H7 (cell line): ENCODE measurements at places on chromosomes 2 and 18. TPM values are rescaled to one million over a fixed set of nuclear protein-coding genes. Genes with fewer than 3 reads are reported as not detected.

GRCh38 chr2:85534099-85534498 lies 4.9 kb upstream of the MAT2A start:
- DNase-seq, result no peak

- DNase-seq, result no peak
Measured at GRCh38 chr18:4060427-4061281, 394.5 kb downstream of the DLGAP1 start.

Gene SP9
- total RNA-seq, result 0.10 and 0.15 TPM in 2 replicates

DNA sequence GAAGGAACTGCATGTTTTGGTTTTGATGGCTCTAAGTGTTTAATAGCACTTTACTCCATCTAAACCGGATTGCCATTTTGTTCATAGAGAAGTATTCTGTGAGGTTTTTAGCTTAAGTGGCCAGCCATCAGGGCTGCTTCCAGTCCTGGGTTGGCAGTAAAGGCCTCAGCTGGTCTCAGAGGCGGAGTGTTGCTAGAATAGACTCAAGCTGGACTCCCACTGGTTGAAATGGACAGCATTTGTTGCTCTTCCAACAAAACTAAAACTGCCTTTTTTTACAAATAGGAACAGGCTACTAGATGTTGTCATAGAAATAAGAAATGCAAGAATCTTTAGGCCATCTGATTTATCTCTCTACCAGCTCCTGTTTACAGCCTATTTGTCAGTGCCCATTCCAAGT lies 126.4 kb downstream of the MAIP1 start:
- DNase-seq, result no peak

GRCh38 chr2:56108806-56109205 lies 75.0 kb upstream of the CCDC85A start:
- peak; percentile 34 for DNase-seq

DNA sequence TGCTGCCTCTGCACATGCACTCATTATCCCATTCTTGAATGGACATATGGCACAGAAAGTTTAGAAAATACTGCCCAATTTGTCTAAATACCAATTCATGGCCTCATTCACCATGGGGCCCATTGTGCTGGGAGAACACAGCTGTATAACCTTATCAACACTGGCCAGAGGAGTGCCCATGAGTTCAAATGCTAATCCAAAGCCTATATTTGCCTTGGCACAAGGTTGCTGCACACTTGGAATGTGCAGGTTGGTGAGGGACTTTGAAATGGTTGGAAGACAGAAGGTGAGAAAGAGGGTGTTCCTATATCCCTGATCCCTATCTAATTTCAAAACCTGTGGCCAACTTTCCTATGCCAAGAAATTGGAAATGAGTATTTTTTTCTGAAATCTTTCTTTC lies 693.9 kb upstream of the ID2 start:
- DNase-seq, result no peak

DNA sequence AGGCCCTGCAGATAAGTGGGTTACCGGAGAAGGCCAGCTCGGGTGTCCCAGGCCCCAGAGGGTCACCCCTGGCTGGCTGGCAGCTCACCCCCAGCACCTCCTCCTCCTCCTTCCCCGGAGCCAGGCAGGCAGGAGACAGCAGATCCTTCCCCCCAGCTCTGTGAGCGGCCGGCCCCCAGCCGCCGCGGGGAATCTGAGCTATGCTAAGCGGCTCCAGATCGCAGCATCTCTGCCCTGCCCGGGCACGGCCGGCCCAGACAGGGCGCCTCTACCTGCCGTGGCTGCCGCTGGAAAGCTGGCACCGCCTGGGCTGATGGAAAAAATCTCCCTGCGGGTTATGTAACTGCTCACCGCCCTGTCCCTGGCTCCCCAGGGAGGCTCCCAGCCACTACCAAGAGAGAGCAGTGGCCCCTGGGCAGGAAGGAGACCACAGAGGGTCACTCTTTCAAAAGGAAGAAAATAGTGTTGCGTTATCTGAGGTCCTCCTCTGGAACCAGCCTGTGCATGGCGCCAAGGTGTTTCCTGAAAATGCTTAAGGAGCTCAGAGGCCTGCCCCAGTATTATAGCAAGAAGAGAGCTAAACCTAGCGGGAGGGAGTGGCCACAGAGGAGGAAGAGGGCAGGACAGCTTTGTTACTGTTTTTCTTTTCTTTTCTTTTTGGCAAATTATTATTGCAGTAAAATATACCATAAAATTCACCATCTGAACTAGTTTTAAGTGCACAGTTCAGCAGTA lies 179.0 kb downstream of the SMAD7 start:
- peak; percentile 77 for DNase-seq

Gene C2orf78
- total RNA-seq, result 0.15 TPM in 1 of 2 replicates, not detected in the other

Gene MC5R
- total RNA-seq, result 0.37 TPM in 1 of 2 replicates, not detected in the other

Gene SCN2A
- under 0.01 TPM in 1 of 2 replicates, not detected in the other for total RNA-seq

- DNase-seq, result no peak
Measured at GRCh38 chr2:51013079-51013932, 18.6 kb downstream of the NRXN1 start.

GRCh38 chr2:67646714-67647333 lies 249.7 kb downstream of the ETAA1 start:
- DNase-seq, result no peak

DNA sequence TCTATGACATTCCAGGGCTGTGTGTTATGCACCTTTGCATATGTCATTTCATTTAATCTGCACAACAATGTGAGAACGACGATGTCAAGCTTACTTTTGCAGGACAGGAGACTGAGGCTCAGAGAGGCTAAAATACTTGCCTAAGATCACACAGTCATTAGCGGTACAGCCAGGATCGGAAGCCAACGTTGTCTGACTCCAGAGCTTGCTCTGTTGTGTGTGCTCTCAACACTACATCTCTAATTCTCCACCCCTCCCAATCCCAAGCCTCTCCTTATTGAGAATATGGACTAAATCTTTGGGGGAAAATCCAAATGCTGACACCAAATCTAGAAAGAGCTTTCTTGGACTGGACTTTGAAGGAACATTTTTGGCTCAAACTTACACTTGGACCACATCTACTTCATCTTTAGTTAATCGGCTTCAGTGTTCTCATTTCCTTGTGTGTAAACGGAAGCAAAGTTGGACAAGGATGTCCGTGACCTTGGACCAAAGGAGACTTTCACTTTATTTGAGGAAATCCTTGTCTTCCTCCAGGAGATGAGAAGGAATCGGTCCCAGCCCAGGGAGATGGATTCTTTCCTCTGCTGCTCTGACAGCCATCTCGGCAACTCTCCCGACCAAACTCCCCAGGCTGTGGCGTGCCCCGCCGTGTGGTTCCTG lies 242.4 kb downstream of the LPIN1 start:
- no peak for DNase-seq

GRCh38 chr2:184039493-184039892 lies 558.8 kb upstream of the ZNF804A start:
- no peak for DNase-seq

Gene SCTR
- not detected in 2 replicates for total RNA-seq

GRCh38 chr2:57218206-57218605 lies 828.4 kb upstream of the VRK2 start:
- no peak for DNase-seq

DNA sequence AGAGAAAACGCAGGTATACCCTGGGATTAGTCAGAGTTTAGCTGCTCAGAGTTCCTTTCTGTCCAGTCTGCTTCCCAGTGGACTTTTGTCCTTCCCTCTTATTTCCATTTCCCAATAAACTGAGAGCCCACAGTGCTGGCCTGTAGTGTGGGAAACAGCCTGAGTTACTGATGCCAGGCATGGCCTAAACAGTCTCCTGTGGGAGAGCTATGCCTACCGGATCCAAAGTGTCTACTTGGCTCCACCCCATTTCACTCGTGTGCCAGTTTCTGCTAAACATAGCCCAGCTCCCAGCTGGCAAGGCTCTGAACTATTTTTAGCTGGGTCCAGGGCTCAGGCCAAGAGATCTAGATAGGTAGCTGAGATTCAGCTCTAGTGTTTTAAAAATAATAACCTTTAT lies 15.6 kb upstream of the PPP1CB start:
- DNase-seq, result no peak

GRCh38 chr2:3725458-3726250 lies 22.3 kb downstream of the DCDC2C start:
- no peak for DNase-seq

- DNase-seq, result no peak
Measured at GRCh38 chr2:59232394-59233165, 991.5 kb upstream of the FANCL start.

DNA sequence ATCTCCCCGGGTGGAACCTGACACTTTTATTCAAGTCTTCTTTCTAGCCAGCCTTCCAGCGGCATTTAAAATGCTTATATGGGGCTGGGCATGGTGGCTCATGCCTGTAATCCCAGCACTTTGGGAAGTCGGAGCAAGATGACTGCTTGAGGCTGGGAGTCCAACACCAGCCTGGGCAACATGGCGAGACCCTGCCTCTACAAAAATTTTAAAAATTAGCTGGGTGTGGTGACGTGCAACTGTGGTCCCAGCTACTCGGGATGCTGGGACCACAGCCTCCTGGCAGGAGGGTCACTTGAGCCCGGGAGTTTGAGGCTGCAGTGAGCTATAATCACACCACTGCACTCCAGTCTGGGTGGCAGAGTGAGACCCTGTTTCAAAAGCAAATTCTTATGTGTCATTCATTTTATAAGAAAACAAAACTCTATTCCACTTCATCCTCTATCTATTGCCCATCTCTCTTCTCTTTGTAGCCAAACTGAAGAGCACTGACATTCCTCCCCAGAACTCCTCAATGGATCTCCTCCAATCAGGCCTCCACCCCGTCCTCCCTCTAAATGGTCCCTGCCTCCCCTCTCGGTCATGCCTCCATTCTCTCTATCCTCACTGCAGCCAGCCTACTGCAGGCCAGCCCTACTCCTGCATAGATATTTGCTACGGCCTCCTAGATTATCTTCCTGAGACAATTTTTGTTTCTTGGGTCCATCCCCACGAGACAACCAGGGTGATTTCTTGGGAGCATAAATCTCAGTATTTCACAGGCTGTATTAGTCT lies 18.0 kb upstream of the RHOB start:
- no peak for DNase-seq

Gene ACOXL
- 2.7 and 6.0 TPM in 2 replicates for total RNA-seq

Gene TAF1B
- total RNA-seq, result 27.9 and 33.2 TPM in 2 replicates

Gene TFCP2L1
- 1.2 and 1.6 TPM in 2 replicates for total RNA-seq

GRCh38 chr2:73933194-73933593 lies 6.5 kb downstream of the DGUOK start:
- DNase-seq, result no peak

Gene DUSP2
- 2.0 and 3.6 TPM in 2 replicates for total RNA-seq

DNA sequence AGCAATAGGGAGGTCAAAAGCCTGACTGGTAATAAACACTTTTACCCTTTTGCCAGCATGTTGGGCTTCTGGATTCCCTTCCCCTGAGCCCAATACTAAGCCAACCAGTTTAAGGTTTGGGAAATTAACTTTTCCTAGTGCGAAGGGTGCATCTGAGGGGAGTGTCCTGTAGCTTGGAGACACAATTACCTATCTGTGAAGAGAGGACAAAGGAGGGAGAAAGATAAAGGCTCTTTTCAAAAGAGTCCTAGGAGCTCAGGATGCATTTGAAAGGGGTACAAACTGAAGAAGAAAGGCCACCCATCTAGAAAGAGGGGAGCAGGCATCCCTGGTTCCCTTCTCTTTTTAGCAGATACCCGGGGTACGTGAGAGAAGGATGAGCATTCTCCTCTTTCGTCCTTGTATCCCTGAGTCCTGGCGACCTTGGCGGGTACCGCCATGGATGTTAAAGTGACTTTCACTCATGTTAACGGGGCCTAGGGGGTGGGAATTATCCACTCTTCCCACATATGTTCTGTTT lies 25.1 kb downstream of the C18orf54 start:
- peak; percentile 29 for DNase-seq

DNA sequence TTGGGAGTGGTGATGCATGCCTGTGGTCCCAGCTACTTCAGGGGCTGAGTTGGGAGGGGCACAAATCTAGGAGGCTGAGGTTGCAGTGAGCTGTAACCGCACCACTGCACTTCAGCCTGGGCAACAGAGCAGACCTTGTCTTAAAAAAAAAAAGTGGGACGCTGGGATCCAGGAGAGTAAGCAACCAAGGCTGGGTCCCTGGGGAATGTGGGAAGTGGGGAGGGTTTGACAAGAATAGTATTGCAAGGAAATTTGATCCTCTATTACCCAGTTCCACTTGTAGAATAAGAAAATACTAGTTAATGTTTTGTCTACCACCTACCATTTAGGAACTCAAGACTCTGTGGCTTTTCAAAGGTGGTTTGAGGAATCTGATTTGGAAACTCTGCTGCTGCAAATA lies 21.1 kb upstream of the DYTN start:
- DNase-seq, result no peak

Gene CHRNG
- total RNA-seq, result not detected in 2 replicates

Gene DNER
- 0.70 and 1.0 TPM in 2 replicates for total RNA-seq

DNA sequence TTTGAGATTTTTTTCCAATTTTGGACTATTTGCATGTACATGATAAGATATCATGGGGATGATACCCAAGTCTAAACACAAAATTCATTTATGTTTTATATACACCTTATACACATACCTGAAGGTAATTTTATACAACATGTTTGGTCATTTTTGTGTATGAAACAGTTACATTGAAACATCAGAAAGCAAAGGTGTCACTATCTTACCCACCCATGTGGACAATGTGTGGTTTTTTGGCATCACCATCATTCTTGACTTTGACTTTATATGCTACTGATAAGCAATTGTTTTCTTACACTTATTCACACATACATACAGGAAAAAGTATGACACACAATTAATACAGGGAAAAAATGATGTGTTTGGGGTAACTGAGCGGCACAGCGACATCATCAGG lies 51.0 kb upstream of the ACVR1 start:
- DNase-seq, result no peak
